ENCODE measurements at places on chromosomes 11 and 22. TPM values are rescaled to one million over a fixed set of nuclear protein-coding genes. Genes with fewer than 3 reads are reported as not detected.

Gene ALDH3B1
- total RNA-seq: 50.2 TPM

Gene MS4A2
- total RNA-seq: not detected

Gene LMO1
- total RNA-seq: not detected

Gene IGLL1
- not detected for total RNA-seq

Gene SGSM1
- 0.22 TPM for total RNA-seq

Gene HIPK3
- total RNA-seq: 135 TPM

Gene FAM89B
- total RNA-seq: 15.2 TPM

Gene YWHAH
- total RNA-seq: 169 TPM

Gene MAPK11
- 5.2 TPM for total RNA-seq

Gene SLC22A9
- not detected for total RNA-seq

Gene BIK
- total RNA-seq: not detected

Gene PANX3
- not detected for total RNA-seq

Gene SLC22A25
- total RNA-seq: not detected

Gene OR52E8
- total RNA-seq: not detected

Gene OR4D6
- not detected for total RNA-seq

Gene TMPRSS13
- not detected for total RNA-seq

Gene TPBGL
- total RNA-seq: not detected

Gene CCDC157
- total RNA-seq: 1.4 TPM

Gene SPON1
- 3.6 TPM for total RNA-seq

Gene SEZ6L
- 0.11 TPM for total RNA-seq

Gene SAAL1
- 15.1 TPM for total RNA-seq

Gene TBX10
- not detected for total RNA-seq

Gene ME3
- 31.8 TPM for total RNA-seq

Gene VWA5A
- 108 TPM for total RNA-seq

Gene NRGN
- total RNA-seq: 0.65 TPM

Gene PPARA
- 29.5 TPM for total RNA-seq

Gene ISX
- not detected for total RNA-seq

Gene RIC3
- total RNA-seq: 1.6 TPM

Gene OR52A1
- not detected for total RNA-seq

Gene OR5A1
- not detected for total RNA-seq

Gene DCDC1
- total RNA-seq: 1.6 TPM

Gene SYTL2
- total RNA-seq: 26.4 TPM

Gene SYT8
- total RNA-seq: not detected

Gene PRAME
- 0.43 TPM for total RNA-seq

Gene SPDYC
- not detected for total RNA-seq
